ENCODE measurements at places on chromosomes 1 and 21. TPM values are rescaled to one million over a fixed set of nuclear protein-coding genes. Genes with fewer than 3 reads are reported as not detected.

GRCh38 chr1:197998110-197998509 lies 80.9 kb downstream of the LHX9 start:
- DNase-seq = no peak

- DNase-seq = no peak
Observed at GRCh38 chr1:207067665-207068064, 14.6 kb downstream of the PFKFB2 start.

DNA sequence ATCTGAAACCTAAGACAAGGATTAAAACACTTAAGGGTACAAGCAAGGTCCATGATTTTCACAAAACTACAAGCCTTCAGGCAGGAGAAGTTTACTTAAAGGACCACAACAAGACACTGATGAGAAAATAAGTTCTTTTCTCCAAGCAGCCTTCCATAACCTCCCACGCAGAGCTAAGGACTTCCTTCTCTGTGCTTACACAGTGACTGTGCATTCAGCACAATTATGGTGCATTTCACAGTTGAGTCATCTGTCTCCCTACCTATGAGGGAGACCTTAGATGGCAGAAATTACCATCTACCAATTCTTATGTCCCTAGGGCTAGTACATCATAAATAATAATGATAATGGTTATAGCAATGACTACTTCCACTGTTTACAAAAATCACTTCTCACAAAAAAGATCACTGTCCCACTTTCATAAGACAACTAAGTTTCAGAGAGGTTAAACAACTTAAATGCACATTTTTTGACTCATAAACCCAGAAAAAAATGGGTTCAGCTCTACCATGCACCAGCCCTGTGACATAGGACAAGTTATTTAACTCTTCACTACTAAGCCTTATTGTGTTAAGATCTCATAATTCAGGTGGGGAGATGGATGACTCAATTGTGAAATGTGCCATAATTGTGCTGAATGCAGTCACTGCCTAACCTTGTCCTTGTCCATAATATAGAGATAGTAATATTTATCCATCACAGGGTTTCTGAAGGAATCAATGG lies 45.3 kb downstream of the TARBP1 start:
- no peak for DNase-seq

GRCh38 chr1:69737527-69738185 lies 169.9 kb downstream of the LRRC7 start:
- DNase-seq = no peak

DNA sequence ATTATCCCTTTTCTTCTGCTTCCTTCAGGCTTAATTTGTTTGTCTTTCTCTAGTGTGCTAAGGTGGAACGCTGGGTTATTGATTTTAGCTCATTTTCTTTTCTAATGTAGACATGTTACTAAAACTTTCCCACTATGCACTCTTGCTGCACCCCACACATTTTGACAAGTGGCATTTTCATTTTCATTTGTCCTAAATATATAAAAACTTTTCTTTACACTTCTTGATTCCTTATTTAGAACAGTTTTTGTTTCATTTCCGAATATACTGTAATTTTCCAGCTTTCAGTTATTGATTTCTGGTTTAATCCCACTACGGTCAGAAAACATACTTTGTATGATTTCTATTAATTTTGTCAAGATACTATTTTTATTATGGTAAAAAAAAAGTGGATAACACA lies 25.3 kb downstream of the SH3BP5L start:
- no peak for DNase-seq

- DNase-seq = no peak
Observed at GRCh38 chr1:51784997-51785421, 93.5 kb downstream of the NRDC start.

- no peak for DNase-seq
Observed at GRCh38 chr1:182113879-182114626, 52.5 kb upstream of the ZNF648 start.

DNA sequence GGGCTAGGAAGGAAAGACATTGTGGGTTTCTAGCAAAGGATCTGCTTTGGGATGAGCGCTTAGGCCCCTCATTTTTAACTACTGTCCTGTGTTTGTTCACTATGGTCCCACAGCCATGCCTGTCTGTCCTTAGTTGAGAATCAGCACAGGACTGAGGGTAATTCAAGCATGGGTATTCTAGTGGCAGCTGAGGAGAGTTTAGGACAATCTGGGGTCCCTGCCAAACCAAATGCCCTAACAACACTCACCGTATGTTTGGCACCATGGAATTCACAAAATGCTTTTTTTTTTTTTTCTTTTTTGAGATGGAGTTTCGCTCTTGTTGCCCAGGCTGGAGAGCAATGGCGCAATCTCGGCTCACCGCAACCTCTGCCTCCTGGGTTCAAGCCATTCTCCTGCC lies 10.4 kb downstream of the ARHGEF11 start:
- DNase-seq = no peak

GRCh38 chr1:43835082-43836021 lies 98.2 kb upstream of the ARTN start:
- no peak for DNase-seq

- DNase-seq = no peak
Observed at GRCh38 chr1:90707363-90707710, 9.8 kb downstream of the BARHL2 start.

GRCh38 chr1:110360431-110360830 lies 21.3 kb downstream of the RBM15 start:
- no peak for DNase-seq

DNA sequence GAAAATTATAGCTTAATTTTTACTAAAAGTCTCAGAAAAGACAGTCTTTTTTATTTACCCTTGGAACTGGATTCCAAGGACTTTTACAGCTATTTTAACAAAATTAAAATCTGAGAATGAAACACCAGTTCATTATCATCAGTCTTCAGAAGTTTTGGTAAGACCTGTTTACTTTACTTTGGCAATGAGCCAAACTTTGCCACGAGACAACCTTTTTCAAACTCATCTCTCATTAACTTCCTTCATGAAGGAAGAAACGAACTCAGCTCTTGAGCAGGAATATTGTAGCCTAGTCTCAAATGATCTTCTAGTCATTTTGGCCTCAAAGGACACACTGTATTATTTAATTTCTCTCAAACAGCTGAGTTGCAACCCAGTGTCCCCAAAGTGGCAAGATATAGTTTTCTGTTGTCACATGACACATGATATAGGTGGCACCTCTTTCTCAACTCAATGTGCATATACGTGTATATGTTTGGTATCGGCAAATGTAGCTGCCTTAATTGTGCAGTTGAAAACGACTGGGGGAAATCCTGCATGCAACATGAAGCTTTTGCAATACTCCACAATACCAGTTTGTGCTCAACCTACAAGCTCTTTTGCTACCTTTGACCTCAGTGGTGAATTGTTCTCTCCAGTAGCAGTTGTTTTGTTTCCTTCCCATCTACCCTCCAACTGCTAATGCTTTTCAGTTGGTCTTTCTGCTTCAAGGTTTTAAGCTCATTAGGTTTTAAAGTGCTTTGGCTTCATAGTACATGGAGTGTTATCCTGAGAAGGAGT lies 8.4 kb upstream of the GNG4 start:
- DNase-seq = no peak

- DNase-seq = no peak
Observed at GRCh38 chr1:107789817-107790524, 175.0 kb downstream of the VAV3 start.

- no peak for DNase-seq
Observed at GRCh38 chr21:45919593-45919992, 62.0 kb upstream of the COL6A1 start.

DNA sequence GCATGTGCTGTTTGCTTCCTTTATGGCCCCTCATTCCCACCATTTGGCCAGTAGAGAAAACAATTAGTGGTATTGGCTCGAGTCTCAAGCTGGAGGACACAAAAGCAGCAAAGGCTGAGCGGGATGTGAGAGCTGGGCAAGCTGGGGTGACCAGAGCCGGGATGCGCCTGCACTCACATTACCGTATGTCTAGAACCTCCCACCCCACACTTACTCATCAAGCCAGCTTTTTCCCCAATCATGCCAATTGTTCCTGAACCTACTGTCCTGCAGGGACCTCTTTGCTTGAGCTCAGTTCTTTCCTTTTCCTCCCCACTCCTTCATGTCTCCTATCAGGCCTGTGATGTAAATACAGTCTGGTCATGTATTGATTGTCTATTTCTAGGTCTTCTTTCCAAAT lies 45.9 kb downstream of the KIRREL1 start:
- DNase-seq = no peak

- no peak for DNase-seq
Observed at GRCh38 chr1:109197158-109198042, 16.3 kb upstream of the SARS1 start.

DNA sequence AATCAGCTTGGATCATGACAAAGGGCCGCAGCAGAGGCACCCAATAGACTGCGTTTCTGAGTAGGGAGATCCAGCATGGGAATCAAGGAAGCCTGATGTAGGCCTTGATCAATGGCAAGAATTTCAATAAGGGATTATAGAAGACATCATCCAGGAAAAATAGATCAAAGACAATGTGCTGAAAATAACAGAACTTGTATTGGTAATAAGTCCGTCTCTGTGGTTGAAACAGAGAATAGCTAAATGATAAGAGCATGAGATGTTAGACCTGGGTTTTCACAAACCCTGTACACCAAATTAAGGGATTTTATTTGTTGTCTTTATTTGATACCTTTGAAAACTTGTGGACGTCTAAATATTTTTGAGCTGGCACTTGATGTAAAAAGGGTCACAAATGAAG lies 228.0 kb upstream of the SGIP1 start:
- no peak for DNase-seq

GRCh38 chr1:9289711-9290485 lies 2.8 kb upstream of the SPSB1 start:
- no peak for DNase-seq

GRCh38 chr1:242128951-242129502 lies 130.1 kb upstream of the MAP1LC3C start:
- DNase-seq = no peak

GRCh38 chr1:34879230-34879629 lies 19.7 kb upstream of the SMIM12 start:
- DNase-seq = no peak

The KDF1 gene
- polyA plus RNA-seq = 2.0 TPM

The IER5 gene
- 12.7 TPM for polyA plus RNA-seq

The FCRL1 gene
- polyA plus RNA-seq = 0.10 TPM

The HSD3B1 gene
- not detected for polyA plus RNA-seq

The LYST gene
- 10.6 TPM for polyA plus RNA-seq

The ADPRS gene
- 26.3 TPM for polyA plus RNA-seq

The CATSPERE gene
- polyA plus RNA-seq = 0.38 TPM

The UBXN10 gene
- polyA plus RNA-seq = 3.2 TPM

The PROK1 gene
- 5.3 TPM for polyA plus RNA-seq

The PEAR1 gene
- 13.1 TPM for polyA plus RNA-seq

The RAB25 gene
- polyA plus RNA-seq = 28.2 TPM

The OR14K1 gene
- polyA plus RNA-seq = not detected

The TRAF3IP3 gene
- polyA plus RNA-seq = 2.3 TPM

The SLAMF6 gene
- polyA plus RNA-seq = 1.1 TPM

The PPIAL4G gene
- polyA plus RNA-seq = not detected

Data from urinary bladder (tissue), 4 donors.